Epithelial cell of proximal tubule (primary cell): ENCODE measurements at places on chromosomes 16 and 17. TPM values are rescaled to one million over a fixed set of nuclear protein-coding genes. Genes with fewer than 3 reads are reported as not detected.

- no peak for DNase-seq
Measured at GRCh38 chr17:78197147-78197832, 10.1 kb downstream of the AFMID start.

GRCh38 chr17:2259769-2260536 lies 43.6 kb downstream of the SMG6 start:
- no peak for DNase-seq

GRCh38 chr16:4689091-4689671 lies 4.2 kb upstream of the NUDT16L1 start:
- no peak for DNase-seq

- DNase-seq, result no peak
Measured at GRCh38 chr16:23836078-23836403, 258 bp downstream of the PRKCB start.

GRCh38 chr17:81665205-81666091 lies 957 bp downstream of the OXLD1 start:
- DNase-seq, result no peak

DNA sequence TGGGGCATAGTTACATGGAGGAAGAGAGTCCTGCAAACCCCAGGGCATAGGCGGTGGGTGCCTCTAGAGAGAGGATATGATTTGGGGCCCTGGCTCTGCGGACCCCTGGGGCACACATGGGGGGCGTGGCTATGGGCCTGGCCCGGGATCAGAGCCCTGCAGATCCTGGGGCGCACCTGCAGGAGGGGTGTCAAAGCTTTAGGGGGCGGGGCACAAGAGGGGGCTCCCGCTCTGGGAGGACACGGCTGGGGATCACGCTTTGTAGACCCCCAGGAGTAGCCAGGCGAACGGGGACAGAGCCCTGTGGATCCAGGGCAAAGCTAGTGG lies 497 bp downstream of the BCL7C start:
- no peak for DNase-seq

- DNase-seq, result no peak
Measured at GRCh38 chr17:5846001-5846400, 224.2 kb upstream of the WSCD1 start.

- no peak for DNase-seq
Measured at GRCh38 chr17:72462407-72462806, 341.6 kb downstream of the SOX9 start.

GRCh38 chr16:72198021-72198711 lies 26.2 kb upstream of the PMFBP1 start:
- no peak for DNase-seq

GRCh38 chr17:32861981-32862380 lies 14.9 kb downstream of the MYO1D start:
- no peak for DNase-seq

DNA sequence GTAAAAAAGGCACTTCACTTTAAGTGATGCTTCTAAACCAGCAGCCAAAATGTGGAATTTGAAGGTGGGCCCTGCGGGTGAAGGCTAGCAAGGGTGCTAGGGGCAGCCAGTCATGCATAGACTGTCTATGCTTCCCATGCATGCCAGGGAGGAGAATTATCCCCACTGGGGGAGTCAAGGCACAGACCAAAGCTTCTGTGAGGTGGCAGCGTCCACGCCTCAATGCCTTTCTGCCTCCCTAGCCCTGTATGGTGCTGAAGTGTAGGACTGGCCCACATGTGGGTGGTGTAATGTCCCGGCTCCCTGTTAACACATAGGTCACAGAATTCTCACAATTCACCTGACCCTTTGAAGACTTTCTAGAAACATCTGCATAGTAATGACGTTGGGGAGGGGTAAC lies 1.9 kb downstream of the HS3ST2 start:
- DNase-seq, result no peak

DNA sequence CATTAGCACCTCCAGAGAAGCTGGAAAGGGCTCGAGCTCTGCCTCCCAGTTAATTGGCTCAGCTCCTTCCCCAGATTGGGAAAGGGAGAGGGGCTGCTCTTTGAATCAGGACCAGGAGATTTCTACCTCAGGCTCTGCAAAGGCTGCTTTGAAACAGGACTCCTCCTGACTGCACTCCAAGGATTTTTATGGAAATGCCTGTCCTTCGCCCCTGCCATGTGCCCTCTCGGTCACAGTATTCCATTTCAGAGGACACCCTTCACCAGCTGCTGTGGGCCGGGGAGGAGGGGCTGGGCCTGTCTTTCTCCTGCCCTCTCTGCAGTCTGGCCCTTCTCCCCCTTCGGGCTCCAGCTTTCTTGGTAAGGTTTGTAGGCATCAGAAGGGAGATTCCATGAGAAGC lies 13.6 kb downstream of the MRM1 start:
- DNase-seq, result no peak

DNA sequence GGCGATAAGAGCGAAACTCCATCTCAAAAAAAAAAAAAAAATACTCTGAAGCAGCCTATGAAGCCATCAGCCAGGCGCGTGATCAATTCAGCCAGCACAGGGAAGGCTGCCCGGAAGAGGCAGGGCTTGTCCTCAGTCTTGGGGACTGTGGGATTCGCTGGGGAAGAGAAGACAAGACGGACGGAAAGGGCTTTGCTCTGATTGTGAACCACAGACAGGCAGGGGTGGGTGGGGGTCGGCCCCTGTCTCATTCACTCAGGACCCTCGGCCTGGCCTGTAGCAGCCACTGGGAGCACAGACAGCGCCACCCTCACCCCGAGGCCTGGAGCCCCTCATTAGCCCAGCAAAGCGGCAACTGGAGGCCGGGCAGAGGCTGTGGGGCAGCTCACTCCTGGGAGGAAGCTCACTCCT lies 37.2 kb downstream of the ABR start:
- no peak for DNase-seq

- DNase-seq, result no peak
Measured at GRCh38 chr16:66270333-66270927, 96.1 kb upstream of the CDH5 start.

DNA sequence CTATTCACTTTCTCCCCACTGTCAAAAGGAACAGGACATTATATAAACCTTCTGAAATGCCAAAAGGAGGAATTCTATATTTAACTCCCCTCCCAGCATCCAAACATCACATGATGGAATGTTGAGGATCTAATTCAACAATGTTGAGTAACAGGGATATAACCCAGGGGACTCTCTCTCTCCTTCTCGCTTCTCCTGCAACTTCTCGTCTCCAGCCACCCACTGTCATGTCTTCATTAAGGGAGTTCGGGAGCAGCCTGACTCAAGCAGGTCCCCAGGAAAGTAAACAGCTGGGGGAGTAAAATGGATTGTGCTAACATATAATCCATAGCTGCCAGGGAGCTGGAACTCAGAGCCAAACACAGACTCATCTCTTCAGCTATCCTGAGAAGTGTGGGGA lies 51.7 kb downstream of the GRIN2A start:
- no peak for DNase-seq

DNA sequence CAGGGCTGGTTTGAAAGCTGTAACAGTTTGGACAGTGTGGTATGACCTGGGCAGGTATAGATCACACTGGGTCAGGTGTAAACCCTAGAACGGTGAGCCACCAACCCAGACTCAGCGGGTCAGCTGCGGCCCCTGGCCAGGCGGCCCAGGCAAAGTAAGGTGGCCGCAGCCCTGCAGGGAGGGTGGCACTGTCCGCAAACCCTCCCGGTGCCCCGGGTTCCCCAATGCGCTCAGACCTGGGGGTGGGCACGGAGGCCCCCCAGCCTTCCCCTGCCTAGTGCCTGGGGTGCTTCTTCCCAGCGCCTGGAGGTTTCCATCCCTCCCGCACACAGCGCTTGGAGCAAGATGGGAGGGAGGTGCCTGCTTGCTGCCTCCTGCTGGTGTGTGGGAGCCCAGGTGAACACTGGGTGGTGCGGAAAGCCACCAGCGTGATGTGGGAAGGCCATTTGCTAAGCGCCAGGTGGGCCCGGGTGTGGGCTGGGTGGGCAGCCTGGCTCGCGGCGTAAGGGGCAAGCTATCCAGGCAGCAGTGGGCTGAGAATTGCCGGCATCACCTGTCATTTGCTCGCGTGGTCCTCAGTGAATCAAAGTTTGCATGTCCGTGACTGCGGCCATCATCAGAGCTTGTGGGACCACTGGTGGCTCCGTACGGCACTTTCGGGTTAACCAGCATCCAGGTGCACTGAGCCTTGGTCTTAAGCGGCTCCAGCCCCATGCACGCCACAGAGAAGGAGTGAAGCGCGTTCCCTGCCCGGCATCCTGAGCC lies 47.3 kb upstream of the GNG13 start:
- no peak for DNase-seq

DNA sequence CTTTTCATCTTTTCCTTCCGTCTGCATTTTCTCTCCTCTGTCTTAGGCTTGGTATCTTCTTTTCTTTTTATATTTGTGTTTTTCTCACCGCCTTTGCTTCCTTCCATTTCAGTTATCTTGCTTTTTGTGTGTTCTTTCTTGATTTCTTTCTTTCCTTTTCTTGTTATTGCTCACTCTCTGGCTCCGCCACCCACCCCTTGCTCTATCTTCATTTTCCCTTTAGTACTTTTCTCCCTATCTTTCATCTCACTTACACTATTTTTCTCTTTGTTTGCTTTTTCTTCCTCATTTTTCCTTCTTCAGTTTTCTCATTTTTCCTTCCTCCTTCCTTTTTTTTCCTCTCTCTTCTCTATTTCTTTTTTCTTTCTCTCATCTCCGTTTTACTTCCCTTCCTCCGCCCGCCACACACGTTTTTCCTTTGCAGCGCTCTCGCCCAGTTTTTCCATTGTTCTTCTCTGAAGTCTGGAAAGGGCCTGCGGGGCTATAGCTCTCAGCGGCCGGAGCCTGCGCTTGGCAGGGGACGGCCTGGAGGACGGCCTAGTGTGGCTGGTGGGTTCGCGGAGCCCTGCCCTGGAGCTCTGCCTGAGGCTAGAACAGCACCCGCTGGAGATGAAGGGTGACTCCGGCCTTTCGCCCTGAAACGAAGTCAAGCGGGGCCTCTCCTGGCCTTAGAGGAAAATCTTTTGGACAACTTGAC lies 5.2 kb upstream of the HOXB13 start:
- DNase-seq, result no peak

DNA sequence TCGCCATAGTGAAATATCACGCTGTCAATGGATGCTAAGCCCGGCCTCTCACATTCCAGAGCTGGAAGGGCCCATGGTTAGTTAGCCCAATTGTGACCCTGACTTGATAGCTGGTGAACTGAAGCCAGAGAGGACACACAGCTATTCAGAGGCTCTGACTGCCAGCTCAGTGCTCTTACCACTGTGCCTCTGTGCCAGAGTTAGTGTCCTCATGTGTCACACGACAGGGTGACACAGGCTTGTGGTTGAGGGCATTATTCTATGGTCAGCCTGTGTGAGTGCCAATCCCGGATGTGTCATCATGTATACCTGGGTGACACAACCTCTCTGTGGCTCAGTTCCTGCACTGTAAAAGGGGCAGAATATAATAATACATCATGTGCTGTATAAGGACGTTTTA lies 2.5 kb upstream of the MT1X start:
- DNase-seq, result no peak

GRCh38 chr16:46621006-46621933 lies at the start of gene SHCBP1:
TSS of gene SHCBP1 (minus strand) at chr16:46621379. CDS start at chr16:46621359, 20 bp downstream.
- DNase-seq, result no peak

DNA sequence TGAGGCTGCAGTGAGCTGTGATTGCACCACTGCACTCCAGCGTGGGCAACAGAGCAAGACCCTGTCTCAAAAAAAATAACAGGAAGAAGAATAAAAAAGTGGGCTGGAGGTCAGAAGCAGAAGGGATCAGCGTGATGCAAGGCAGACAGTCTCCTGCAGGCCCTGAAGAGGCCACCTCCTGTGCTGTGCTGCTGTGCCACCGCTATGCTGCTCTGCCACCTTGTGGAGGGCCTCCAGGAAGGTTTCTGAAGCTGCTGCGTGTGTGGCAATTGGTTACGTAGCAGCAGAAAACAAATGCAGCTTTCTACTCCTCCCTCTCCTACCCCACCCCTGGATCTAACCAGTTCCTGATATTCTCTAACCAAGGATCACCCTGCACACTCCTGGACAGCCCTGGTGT lies 815.5 kb downstream of the KCNJ18 start:
- no peak for DNase-seq

GRCh38 chr16:23377071-23377931 lies 75.2 kb downstream of the SCNN1B start:
- DNase-seq, result no peak

- DNase-seq, result no peak
Measured at GRCh38 chr17:80169784-80170500, at the start of gene CARD14. TSS of gene CARD14 (plus strand) at chr17:80170030. CDS start at chr17:80181439, 11,409 bp downstream.

DNA sequence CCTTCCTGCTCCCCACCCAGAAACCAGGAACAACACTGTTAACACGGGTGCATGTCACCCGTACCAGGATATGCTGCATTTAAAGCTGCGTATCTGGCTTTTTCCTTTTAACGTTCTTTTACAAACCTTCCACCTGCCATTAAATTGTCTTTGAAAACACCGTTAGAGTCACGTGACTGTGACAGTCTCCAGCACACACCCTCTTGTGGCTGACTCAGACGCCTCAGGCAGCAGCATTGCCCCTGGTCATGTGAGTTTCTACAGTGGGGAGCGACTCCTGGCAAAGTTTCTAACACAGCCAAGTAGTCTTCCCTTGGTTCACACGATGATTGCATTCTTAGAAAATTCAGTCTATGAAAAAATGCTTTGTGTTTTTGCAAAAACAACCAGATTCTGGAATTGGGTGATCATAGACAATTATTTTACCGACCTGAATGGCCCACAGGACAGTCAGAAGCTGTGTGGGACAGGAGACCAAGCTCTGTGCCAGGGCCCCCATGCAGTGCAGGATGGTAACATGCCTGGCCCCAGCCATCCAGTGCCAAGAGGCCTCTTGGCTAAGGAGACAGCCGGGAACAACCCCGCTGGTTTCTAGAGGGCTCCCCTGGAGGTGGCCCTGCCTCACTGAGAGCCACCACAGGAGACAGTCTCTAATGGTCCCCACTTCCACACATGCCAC lies 199.1 kb downstream of the KATNIP start:
- peak; percentile 70 for DNase-seq

DNA sequence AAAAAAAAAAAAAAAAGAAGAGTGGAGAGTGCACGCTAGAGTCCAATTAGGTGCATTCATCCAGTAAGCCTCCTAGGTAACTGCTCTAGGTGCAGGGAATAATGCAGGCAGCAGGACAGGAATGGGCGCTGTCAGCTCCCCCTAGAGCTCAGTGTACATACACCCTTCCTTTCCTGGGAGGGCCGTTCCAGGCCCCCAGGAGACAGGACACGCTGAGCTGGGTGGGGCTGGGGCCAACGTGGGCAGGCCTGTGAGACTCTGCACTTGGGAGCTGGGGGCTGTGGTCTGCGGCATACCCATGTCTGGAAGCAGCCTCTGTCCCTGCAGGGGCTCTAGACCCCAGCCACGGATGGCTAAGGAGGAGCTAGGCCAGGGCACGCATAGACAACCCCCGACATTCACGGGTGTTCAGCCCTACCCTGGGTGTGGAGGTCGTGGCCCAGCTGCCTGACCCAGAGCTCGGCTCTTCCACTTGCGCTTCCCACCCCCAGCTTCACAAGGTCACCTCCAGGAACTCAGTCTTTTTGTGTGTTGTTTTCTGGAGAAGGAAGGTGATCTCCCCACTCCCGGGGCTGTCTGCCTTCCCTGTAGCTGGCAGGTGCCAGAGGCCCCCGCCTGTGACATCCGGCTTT lies 1.0 kb upstream of the ANTKMT start:
- no peak for DNase-seq

Gene SEPTIN12
- total RNA-seq, result not detected in 2 replicates

Gene ALKBH5
- total RNA-seq, result 81.2 and 101 TPM in 2 replicates

Gene RABEP2
- total RNA-seq, result 35.2 and 40.8 TPM in 2 replicates

Gene ASGR1
- 0.72 and 5.1 TPM in 2 replicates for total RNA-seq

Gene DHRS7C
- total RNA-seq, result not detected in 2 replicates

Gene ADGRG1
- total RNA-seq, result 33.9 and 101 TPM in 2 replicates

Gene PDXDC1
- 40.7 and 43.9 TPM in 2 replicates for total RNA-seq

Gene ANKS3
- total RNA-seq, result 13.7 and 22.4 TPM in 2 replicates
